ENCODE measurements at places on chromosomes 6 and 20.
A peak's percentile ranks its signal among the peaks of the same experiment; 100 is the strongest.

DNA sequence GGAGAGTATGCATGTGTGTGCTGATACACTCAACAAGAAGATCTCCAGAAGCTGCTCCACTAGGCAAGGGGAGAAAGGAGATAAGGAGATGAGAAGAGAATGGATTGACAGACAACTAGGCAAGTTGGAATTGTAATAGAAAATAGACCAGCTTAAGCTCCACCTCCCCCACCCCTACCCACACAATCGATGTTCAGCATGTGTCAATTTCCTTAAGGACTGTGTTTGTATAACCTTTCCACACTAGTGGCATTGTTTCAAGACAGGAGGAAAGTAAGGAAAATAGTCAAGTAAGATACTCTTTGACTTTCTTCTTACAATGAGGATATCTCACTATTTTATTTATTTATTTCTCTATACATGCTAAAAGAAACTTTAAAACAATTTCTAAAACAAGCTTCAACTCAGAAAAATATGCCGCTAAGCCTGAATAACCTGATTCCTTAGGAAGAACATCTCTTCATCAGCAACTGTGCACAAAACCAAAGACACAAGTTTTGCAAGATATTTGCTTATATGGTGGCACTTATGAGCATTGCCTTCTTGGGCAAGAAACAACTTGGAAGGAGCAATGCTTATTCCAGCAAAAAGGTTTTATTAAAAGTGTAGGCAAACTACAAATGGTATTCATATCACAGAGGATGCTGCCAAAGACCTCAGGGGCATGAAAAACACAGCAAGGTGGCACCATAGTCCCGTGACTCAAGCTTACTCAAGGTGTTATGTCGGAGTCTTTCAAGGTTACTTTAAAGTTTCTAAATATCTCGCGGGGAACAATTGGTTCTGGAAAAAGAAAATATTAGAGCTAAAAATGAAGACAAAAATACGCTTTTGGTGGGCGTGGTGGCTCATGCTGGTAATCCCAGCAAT is 249.1 kb downstream of the COL12A1 start:
- no peak for DNase-seq

- DNase-seq: no peak
Measured at GRCh38 chr20:53943522-53944291, 126.7 kb downstream of the BCAS1 start.

DNA sequence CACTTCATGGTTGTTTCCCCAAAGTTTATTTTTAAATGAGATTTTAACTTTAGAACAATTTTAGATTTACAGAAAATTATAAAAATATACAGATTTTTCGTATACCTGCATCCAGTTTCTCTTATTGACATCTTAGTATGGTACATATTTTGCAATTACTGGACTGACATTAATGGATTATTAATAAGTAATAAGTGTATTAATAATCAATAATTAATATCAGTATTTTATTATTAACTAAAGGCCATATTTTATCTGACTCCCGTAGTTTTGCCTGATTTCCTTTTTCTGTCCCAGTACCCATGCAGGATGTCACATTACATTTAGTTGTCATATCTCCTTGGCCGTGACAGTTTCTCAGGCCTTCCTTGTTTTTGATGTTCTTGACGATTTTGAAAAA is 307.0 kb downstream of the C6orf118 start:
- no peak for DNase-seq

GRCh38 chr20:54013471-54013870 is 56.9 kb downstream of the BCAS1 start:
- DNase-seq: no peak

- DNase-seq: no peak
Measured at GRCh38 chr20:667351-668034, 8.1 kb downstream of the SCRT2 start.

DNA sequence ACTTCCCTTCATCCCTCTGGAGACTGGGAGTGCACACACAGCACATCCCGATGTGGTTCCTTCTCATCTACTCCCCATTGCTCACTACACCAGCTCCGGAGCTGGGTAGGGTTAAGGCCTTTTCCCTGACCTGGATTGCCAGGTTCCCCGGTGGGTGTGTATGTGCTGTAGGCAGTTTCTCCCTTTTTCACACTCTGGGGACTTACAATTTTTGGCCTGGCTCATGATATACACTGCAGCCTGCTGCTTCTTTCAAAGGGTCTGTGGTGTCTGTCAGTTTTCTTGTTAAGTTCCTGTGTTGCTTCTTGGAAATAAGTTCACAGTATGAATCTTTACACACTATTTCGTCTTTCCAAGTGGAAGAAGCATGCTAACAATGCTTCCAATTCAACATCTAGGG is 405.5 kb downstream of the UTRN start:
- no peak for DNase-seq

GRCh38 chr6:8865451-8865850 is 430.1 kb upstream of the SLC35B3 start:
- no peak for DNase-seq

DNA sequence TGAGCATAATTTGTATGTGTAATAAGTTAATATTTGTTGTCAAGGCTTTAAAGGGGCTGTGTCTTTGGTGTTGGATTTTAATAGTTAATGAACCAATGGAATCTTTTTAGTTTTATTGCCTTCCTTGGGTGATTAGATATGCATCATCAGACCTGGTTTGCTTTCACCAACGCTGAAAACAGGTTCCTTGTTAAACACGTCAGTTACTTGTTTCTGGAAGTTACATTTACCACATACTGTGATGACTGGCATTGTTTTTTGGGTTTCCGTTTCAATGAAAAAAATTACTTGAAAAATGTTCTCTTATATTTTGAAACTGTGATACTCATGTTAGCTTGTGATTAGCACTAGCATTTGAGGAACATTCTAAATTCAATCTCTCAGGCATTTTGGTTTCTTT is 58.6 kb upstream of the RNF144B start:
- no peak for DNase-seq

GRCh38 chr6:143058987-143059386 is 1.7 kb upstream of the AIG1 start:
- no peak for DNase-seq

DNA sequence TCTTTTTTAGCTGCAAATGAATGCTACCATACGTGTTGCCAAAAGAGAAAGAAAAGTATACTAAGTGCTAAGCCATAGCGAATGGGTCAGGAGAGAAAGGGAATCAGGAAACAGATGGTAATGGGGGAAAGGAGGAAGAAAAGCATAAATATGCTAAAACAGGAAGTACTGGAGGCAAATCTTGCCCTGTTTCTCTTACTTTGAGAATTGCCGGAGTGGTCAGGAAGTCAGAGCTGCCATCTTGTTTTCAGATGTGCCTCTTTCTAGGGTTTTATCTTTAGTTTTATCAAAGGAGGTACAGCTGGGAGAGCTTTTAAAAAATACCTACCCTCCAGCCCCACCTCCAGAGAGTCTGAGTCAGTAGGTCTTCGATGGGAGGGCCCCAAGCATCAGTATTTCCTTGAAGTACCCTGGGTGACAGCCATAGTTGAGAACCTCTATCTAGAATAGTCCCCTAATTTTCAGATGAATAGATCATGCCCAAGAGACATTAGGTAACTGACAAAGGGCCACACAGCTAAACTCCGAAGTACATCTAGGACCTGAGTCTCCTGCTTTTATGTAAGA is 193.3 kb downstream of the CLIC5 start:
- DNase-seq: no peak

DNA sequence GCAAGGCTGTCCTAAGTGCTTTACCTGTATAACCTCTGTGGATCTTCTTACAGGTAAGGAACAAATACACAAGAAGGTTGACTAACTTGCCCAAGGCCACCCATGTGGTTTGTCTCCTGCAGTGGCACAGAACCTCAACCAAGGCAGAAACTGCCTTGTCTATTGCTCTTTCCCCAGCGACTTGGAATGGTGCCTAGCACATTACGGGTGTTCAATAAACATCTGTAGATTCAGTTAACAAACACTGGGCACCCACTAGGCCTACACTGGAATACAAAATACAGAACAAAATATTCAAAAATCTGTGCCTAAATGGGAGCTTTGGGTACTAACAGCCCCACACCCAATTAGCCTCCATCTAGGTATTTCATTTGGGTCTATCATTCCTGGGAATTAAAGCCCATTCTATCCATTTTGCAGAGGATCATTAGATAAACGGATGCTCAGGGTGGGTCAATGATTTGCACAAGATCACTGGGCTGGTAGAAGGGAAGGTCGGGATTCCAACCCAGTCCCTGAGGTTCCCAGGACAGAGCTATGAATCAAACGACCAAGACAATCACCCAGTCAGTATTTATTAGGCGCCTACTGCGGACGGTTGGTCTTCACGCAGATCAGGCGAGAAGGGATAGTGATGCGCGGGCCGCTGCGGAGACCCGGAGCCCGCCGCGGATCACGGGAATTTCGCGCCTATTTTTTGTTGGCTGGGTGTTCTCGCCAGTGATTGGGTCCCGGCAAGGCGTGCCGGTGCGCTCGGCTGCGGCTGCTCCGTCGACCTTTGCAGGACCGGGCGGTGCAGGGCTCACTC is at the start of gene STK35:
Gene STK35 (plus strand): TSS at position 771 of the 808 bp plus-strand sequence. CDS start 55 bp downstream, outside the sequence.
- DNase-seq: no peak

DNA sequence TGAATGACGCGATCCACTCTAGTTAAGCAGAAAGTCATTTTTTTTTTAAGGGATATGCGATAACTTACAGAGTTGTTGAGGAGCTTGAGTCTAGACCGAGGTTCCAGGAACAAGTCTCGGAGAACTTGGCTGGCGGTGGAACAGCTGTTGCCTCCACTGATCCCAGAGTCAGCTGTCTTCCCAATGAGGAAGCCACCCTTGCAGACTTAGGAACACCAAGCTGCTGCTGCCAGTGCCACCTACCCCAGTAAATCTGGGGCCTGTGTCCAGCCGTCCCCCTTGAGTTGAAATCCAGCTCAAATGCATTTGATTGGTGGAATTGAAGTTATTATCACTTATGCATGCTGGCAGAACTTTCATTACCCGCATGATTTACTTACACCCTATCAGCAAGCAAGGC is 6.7 kb downstream of the PFDN4 start:
- DNase-seq: no peak

GRCh38 chr6:7373739-7374138 is 15.8 kb downstream of the CAGE1 start:
- DNase-seq: no peak

DNA sequence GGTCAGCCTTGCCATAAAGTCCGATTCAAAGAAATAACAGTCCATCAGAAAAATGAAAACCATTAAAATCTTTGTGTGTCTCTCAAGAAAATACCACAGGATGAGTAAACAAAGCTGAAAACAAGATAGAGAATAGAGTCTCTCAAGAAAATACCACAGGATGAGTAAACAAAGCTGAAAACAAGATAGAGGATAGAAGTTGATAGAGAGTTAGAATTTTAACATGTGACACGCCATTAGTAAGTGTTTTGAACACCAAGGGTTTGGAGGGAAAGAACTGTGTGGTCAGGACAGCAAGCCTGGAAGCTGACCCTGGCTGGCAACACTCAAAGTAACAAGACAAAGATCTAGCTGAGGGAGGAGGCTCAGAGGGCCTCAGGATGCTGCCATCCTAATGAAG is 43.9 kb upstream of the PRND start:
- no peak for DNase-seq

DNA sequence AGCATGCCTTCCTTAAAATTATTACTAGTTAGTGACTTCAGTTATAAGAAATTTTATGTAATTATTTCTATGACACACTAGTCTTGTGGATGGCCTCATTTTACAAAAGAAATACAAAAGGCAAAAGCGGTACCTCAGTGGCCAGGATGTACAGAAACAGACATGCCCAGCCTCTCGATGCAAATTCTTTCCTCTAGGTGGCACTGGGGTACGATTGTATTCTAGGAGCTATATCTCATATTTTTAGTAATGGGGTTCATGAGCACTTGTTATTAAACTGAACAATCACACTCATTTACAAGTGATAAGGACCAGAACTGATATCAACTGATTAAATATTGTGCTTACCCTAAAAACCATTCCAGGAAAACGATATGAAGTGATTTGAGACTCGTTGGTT is 59.8 kb downstream of the SOD2 start:
- no peak for DNase-seq

- DNase-seq: no peak
Measured at GRCh38 chr20:21706261-21707195, 1.1 kb downstream of the PAX1 start.

GRCh38 chr6:105803442-105803841 is 282.7 kb upstream of the PRDM1 start:
- peak; percentile 52 for DNase-seq

- DNase-seq: no peak
Measured at GRCh38 chr6:11357285-11357684, 124.8 kb upstream of the NEDD9 start.

Measured in fibroblast of gingiva (primary cell).